Gastroesophageal sphincter (tissue), 4 donors: ENCODE measurements at places on chromosomes 16 and 17.

DNA sequence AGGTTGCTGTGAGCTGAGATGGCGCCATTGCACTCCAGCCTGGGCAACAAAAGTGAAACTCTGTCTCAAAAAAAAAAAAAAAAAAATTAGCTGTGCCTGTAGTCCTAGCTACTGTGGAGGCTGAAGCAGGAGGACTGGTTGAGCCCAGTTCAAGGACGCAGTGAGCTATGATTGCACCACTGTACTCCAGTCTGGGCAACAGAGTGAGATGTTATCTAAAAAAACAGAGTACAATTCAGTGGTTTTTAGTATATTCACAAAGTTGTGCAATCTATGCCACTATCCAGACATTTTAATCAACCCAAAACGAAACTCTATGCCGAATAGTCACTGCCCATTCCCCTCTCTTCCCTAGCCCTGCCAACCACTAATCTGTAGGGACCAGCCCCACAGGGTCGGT is 25.1 kb downstream of the C16orf54 start:
- no peak for ATAC-seq

DNA sequence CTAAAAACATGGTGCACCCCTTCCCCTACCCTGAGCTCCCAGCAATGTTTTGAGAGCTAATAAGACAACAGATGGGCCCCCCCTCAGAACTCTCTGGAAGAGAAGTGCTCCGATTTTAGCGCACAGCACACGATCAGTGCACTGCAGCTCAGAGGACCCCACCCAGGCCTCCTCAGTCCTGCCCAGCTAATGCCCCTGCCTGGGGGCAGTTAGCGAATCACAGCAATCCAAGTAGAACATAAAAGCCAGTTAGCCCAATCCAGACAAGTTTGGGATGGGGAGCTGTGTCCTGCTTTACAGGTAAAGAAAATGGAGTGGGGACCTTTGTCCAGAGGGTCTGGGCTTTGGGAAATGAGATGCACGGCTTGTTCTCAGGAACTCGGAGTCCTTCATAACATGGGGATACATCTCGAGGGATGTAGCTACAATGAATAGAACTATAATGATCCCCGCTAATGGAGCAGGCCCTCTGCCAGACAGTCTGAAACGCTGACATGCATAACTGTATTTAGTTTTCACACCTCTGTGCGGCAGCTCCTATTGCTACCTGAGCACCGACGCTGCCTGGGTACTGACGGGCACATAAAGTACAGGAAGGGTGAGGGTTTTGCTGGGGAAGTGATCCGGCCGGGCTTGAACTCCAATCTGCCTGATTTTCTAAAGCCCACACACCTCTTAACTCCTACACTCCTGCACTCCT is 29.7 kb upstream of the CDC42EP4 start:
- no peak for ATAC-seq

- no peak for ATAC-seq
These were observed 8.6 kb downstream of the CMIP start for GRCh38 chr16:81453091-81453728.

DNA sequence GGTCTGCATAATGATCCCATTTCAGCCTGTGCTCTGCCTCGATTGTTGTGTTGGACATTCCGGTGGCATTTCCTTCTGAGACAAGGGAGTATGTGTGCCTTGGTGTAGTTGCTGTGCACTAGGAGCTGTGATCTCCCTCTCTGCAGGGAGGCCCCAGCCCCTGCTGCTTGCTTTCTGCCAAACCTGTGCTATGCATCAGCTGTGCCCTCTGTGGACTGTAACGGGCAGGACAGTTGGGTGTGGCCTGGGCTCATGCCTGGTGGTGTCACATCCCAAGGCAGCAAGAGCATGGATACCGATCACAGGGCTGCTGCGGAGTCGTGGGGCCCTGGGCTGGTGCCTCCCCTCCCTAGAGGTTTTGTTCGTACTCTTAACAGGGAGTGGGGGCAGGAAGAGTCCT is 3.8 kb upstream of the JPT2 start:
- ATAC-seq: no peak

GRCh38 chr16:85327731-85328675 is 215.7 kb upstream of the CIBAR2 start:
- ATAC-seq: no peak

GRCh38 chr16:52398491-52398960 is 148.4 kb downstream of the TOX3 start:
- no peak for ATAC-seq

DNA sequence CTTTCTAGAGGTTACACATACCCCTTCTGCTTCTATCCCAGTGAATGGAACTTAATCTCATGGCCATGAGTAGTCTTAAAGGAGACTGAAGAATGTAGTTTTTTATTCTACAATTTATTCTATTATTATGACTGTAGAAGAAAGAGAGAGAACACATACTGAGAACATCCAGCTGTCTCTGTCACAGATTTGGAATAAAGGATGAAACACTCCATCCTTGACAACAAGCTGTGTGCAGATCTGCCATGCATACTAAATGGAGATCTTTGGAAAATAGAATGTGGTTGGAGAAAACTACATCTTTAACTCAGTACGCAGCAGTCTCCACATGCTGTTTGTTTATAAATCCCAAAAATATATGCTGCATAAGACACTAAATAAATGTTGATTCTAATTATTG is 54.1 kb upstream of the NUDT7 start:
- no peak for ATAC-seq

- ATAC-seq: no peak
These were observed 98.0 kb downstream of the CYTH1 start for GRCh38 chr17:78684026-78684425.

DNA sequence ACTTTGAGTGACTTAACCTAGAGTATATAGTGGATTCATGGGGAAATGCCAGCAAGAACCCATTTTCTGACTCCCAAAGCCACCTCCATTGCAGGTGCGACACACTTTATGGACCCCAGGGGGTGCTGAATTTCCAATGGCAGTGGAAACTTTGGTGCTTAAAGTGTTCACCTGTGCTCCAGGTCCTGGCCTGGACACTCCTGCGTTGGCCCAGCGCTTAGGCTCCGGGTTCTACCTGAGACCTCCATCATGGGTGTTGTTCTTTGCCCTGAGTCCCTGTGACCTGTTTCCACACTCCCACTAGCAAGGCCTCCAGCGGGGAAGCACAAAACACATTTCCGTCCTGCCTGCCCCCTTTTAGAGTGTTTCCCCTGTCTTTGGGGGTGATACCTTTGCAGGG is 3.0 kb downstream of the CCNF start:
- no peak for ATAC-seq

- ATAC-seq: no peak
These were observed 24.3 kb downstream of the TAC4 start for GRCh38 chr17:49823614-49824013.

GRCh38 chr16:5979905-5980550 is 882.4 kb upstream of the EEF2KMT start:
- no peak for ATAC-seq
